Caki2 (cell line): ENCODE measurements at places on chromosomes 12 and 14. TPM values are rescaled to one million over a fixed set of nuclear protein-coding genes. Genes with fewer than 3 reads are reported as not detected.

GRCh38 chr14:102246071-102246470 lies 58.9 kb downstream of the MOK start:
- DNase-seq = no peak

GRCh38 chr12:64389154-64389553 lies 1.4 kb downstream of the C12orf56 start:
- DNase-seq = no peak

GRCh38 chr14:21070610-21071224 lies 613 bp downstream of the ARHGEF40 start:
- peak; percentile 58 for DNase-seq

Gene TDG
- 16.9 and 17.2 TPM in 2 replicates for total RNA-seq

Gene LRTM2
- not detected in 2 replicates for total RNA-seq

GRCh38 chr12:83471341-83471740 lies 784.6 kb downstream of the TMTC2 start:
- DNase-seq = no peak

DNA sequence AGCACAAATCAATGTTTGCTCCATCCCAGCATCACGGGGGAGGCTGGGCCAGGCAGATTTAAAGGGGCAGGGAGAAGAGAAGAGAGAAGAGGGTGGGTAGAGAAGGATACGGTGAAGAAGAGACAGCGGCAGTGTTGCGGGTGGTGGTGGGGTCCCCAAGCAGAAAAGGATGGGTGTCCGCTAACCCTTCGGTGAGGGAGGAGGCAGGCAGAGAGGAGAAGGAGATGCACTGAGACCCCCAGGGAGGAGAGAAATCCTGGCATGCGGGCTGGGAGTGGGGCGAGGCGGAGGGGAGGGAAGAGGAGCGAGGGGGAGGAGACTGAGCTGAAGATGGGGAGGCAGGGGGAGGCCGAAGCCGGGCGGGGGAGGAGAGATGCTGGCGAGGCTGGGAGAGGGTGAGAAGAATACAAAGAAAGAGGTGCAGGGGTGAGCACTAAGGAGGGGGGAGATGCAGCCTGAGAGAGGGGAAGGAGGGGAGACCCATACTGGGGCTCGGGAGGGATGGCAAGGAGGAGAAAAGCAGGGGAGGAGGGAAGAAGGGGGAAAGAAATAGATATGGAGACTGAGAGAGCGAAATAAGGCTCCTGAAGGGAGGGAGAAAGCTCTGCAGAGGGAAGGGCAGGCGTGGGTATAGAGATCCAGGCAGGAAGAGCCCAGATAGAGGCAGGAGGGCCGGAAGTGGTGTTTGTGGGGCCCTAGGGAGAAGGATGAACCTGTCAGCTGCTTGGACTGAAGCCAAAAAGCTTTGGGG lies at the start of gene JPH4:
Gene JPH4 (minus strand): TSS at position 231 of the 751 bp plus-strand sequence. CDS start 1,337 bp downstream, outside the sequence.
- DNase-seq = no peak

DNA sequence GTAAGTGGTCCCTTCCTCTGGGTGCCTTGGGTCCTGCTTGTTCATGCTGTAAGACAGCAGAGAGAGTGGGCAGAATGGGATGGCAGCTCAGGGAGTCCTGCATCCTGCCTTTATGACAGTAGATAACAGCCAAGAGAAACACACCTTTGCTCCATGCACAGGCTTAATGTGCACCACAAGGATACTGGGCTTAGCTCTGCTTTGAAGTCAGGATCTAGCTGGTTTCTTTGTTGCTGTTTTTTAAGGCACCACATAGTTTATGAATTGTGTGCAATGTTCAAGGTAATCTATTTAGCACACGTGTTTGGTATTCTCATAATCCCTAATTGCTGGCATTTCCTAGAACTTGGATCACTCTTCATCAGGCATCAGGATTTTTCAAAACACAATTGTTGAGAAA lies 239.5 kb upstream of the DCN start:
- no peak for DNase-seq

- peak; percentile 40 for DNase-seq
These were observed 381 bp downstream of the YY1 start for GRCh38 chr14:100239211-100239839.

GRCh38 chr12:2453076-2453760 lies 341.6 kb upstream of the FKBP4 start:
- no peak for DNase-seq

GRCh38 chr12:76702946-76703345 lies 61.0 kb upstream of the ZDHHC17 start:
- DNase-seq = no peak

Gene SIX6
- not detected in 2 replicates for total RNA-seq

Gene PPM1H
- 33.3 and 34.3 TPM in 2 replicates for total RNA-seq

Gene TAS2R46
- not detected in 2 replicates for total RNA-seq

DNA sequence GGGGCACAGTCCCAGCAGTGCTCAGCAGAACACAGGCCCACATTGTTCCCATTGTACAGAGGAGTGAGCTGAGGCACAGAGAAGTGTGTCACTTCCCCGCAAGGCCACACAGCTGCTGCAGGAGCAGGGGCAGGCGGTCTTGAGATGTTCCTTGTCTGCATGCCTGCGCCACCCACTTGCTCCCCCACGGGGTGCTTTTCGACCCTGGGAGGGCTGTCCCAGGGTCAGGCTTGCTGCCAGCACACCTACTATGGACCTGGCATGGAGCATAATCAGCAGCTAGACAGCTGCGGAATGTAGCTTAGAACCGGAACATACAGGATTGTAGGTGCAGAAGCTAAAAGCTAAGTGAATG lies 7.8 kb upstream of the EP400 start:
- no peak for DNase-seq

- DNase-seq = peak; percentile 41
These were observed 295.6 kb upstream of the FLRT2 start for GRCh38 chr14:85234156-85235025.

GRCh38 chr14:100726550-100727085 lies at the start of gene DLK1:
DLK1 (plus strand) TSS chr14:100726892; CDS start chr14:100727069, 177 bp downstream.
- DNase-seq = no peak

Gene PEX5
- total RNA-seq = 31.9 and 45.3 TPM in 2 replicates

DNA sequence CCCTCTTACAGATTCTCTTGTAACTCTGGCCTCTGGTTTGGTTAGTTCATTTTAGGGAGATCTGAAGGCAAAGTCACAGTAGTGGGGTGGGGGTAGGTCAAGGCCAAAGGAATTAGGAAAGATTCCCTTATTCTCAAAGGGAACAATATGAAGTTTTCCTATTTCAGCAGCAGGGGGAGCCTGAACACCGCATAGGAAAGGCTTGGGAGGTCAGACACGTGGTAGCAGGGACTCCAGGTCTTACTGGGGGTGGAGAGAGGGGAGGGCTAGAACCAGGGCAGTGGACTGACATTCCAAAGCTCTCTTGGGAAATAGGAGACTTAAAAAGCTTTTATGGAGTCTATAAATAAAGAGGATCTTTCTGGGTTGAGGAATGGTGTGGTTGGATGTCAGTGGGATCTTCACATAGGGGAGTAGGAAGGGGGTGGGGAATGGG lies 1.3 kb downstream of the ZC3H10 start:
- DNase-seq = peak; percentile 77

- DNase-seq = no peak
These were observed 13.8 kb downstream of the MGST1 start for GRCh38 chr12:16361142-16361783.

GRCh38 chr12:119744900-119745606 lies 77.1 kb downstream of the PRKAB1 start:
- no peak for DNase-seq

Gene MYH7
- total RNA-seq = not detected in 2 replicates

Gene OTOGL
- total RNA-seq = not detected in 2 replicates

- peak; percentile 22 for DNase-seq
These were observed 588.2 kb downstream of the NRXN3 start for GRCh38 chr14:78758333-78758732.

GRCh38 chr12:18955594-18955993 lies 173.9 kb upstream of the PLEKHA5 start:
- DNase-seq = no peak

DNA sequence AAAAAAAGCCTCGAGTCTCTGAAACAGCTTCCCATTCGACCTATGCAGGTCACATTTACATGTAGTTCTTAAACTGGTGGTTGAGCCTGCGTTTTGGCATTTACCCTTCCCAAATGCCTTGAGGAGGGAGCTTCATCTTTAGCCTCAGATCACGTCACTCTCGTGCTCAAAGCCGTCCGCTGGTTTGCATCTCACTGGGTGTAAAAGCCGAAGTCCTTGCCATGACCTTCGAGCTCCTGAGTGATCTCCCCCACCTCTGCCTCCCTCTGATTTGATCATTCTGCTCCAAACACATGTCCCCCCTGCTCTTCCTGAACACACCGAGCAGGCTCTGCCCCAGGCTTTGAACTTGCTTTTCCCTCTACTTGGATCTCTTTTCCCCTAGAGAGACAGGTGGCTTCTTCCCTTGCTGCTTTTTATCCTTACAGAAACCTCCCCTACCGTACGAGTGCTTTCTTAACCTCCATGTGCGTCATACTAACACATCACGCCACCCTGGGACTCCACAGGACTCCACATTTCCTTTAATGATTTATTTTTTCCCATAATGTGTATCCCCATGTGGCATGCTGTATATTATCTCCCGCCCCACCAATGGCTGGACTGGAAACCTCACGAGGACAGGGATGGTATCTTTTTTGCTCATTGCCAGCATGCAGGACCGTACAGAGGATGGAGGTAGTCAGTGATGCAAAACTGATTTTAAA lies 610.7 kb downstream of the VRK1 start:
- DNase-seq = no peak

- peak; percentile 40 for DNase-seq
These were observed 1.3 kb downstream of the SLC38A1 start for GRCh38 chr12:46267575-46267824.

DNA sequence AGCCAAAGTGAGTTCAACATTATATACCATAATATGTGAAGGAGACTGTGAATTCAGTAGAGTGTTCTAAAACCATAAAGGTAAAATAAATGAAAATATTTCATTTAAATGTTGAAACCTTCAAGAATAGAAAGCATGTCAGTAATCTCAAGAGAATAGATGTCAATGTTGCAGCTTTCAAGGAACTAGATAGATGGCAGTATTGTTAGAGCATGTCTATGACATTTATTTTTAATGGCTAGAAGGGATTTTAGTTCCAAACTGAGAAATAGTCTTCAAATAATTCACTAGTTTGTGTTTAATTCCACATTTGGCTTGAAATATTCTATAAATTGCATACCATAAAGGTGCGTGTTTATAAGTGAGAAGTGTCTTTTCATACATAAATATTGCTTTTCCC lies 326.5 kb downstream of the FLRT2 start:
- no peak for DNase-seq

- no peak for DNase-seq
These were observed 223.7 kb downstream of the CHST11 start for GRCh38 chr12:104680491-104680890.

DNA sequence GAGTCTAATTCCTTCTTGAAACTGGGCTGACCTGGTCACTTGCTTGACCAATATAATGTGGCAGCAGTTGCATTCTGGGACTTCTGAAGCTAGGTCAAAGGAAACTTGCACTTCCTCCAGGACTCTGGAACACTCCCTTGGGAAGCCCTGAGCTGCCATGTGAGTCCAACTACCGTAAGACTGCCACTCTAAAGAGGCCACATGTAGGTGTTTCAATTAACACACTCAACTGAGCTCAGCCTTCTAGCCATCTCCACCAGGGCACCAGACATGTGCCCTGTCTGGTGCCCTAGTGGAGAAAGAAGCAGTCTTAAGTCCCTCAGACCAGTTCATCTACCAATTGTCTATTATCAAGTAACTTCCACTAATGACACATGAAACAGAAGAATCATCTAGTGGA lies 6.1 kb upstream of the TEP1 start:
- DNase-seq = no peak

DNA sequence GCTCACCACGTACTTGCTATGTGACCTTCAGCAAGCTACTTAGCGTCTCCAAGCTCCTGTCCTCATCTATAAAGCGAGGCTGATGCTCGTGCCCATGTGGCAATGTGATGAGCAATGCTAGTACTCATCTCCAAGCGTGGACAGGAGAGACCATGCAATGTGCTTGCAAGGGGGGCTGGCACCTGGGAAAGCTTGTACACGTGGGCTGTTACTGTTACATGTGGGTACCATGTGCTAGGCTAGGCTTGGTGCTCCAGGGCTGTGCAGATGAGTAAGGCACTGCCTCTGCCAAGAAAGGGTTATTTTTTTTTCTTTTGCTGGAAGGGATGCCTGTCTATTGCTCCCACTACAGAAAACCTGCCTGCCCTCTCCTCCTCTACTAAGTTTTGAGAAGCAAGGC lies 46.6 kb downstream of the TSPAN11 start:
- no peak for DNase-seq

Gene CD163L1
- 4.2 and 10.4 TPM in 2 replicates for total RNA-seq
